Suppressor macrophage treated with lipopolysaccharide for 4 hours (primary cell): ENCODE measurements at places on chromosomes 5 and 9.

DNA sequence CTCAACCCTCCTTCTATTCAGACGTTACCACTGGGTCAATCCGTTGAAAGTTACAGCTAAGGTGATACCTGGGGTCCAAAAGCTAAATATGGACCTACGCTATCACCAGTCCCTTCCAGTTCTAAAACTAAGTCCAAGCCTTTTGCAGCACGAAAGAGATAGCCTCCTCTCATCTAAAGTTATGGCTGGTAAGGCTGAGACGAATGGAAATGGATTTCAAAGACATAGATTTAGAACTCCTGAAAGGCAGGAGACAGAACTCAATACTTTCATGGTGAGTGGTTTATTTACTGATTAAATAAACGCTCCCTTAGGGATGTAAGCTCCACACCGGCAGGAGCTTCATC lies 751 bp upstream of the RIC1 start:
- DNase-seq, result no peak

- DNase-seq, result no peak
Measured at GRCh38 chr5:135343413-135343812, 55.6 kb downstream of the MACROH2A1 start.

DNA sequence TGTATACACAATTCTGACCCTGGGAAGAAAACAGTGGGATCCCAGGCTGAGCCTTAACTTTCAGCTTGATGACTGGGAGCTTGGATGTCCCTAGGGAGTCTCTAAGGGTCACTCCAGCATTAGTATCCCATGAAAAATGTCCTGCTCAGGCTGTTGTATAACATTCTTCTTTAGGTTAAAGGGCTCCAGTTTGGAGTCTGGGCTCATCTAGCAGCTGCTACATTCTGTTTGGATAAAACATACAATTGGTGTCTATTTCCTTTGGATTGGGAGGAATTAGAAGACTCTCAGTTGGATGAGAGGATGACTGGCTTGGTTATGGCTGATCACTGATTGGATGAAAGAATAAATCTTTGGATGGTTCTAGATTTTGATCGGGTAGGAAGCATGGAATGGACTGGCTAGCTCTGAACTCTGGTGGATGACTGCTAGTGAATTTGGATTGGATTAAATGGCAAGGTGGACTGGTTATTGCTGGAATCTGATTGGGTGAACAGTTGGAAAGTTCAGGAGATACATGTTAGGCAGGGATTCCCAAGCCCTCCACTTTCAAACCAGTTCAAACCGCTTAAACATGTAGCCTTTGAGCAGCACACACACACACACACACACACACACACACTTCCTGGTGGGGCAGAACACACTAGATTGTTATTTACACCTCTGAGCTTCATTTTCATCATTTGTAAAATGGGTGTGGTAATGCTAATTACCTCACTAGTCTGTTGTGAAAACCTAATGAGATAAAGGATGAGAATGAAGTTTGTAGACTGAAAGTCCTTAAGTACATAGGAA lies 7.1 kb upstream of the MYOZ3 start:
- DNase-seq, result no peak

DNA sequence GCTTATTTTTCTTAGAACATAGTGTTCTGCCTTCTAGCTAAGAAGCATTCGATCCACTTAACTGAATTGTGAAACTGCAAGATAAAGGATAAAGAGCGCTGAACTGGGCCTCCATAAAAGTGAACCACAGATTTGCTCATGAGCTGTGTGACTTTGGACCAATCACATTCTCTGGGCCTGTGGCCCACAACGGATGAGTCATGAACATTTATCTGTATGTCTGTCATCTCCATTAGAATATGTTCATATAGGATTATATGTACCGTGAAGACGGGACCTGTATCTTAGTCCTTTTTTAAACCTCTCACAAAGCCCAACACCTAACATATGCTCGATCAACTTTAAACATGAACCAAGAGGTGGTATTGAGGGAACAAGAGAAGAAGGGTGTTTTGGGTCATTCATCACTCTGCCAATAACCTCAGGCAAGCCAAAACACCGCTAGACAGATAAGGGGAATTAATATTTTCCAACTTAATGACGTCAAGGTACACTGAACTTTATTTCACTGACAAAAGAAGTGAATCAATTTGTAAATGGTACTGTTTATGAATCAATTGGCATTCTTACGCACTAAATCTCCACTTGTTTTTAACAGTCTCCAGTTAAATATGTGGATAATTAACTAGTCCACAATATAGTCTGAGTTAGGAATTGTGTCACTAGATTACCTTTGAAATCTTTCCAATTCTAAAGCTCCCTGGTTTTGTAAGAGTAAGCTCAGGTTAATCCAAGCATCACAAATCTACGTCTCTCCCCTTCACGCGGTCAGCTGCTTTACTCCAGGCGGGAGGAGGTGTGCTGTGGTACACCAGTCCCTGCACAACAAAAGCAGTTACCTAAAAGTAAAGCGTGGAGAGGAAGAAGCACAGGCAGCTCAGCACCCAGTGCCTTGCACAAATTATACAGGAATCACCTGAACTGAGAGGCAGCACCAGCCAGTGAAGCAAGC lies 1.6 kb downstream of the TMEM245 start:
- DNase-seq, result peak; percentile 34

- DNase-seq, result no peak
Measured at GRCh38 chr9:71814815-71815214, 46.5 kb upstream of the CEMIP2 start.
